ENCODE measurements at places on chromosomes 2 and 18.
A peak's percentile ranks its signal among the peaks of the same experiment; 100 is the strongest.

- DNase-seq, result no peak
These were observed 58.9 kb upstream of the ZNF516 start for GRCh38 chr18:76553715-76554546.

DNA sequence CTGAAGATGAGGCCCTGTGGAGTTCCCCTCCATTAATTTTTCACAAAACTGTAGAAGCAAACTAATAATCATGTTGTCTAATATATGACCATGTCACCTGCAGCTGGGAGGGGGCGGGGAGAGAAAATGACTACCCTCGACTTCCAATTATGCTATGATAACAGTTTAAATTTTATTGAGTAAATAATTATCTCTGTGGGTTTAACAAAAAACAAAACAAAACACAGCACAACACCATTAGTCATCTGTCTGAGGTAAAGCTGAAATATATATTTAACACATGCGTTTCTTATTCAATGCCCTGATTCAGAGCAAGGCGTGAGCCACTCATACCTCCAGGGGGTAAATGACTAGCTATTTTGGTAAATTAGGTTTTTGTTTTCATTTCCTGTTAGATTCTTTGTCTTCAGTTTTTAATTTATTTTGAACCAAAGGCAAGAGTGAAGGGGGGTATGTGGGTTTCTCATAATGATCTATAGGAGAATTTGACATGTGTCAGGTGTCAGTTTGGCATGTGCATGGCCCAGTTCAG lies 77.4 kb upstream of the ZCCHC2 start:
- no peak for DNase-seq

- DNase-seq, result no peak
These were observed 12.6 kb upstream of the SFXN5 start for GRCh38 chr2:73083886-73084800.

- DNase-seq, result no peak
These were observed 44.0 kb downstream of the HK2 start for GRCh38 chr2:74877781-74878433.

- DNase-seq, result no peak
These were observed 17.1 kb upstream of the ATOH8 start for GRCh38 chr2:85736456-85737355.

DNA sequence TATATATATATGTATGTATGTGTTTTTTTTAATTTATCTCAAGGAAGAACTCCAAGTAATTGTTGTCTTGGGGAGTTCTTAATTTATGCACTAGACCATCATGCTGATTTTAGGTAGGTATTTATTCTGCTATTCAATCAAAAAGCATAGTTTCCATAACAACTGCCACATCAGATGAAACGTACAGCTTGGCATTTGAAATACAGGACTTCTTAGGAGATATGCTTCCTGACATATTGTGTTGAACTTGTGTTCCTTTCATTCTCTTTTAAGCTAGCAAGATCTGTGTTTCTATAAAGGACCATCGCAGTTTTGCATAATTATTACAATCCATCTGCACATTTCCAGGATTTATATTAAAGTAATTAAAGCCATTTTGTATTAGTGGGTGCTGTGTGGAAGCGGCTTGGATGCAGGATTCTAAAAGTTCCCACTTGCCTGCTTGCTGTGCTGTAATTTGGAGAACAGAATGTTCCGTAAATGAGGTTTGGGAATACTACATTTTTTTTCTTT lies 343.5 kb upstream of the FANCL start:
- no peak for DNase-seq

DNA sequence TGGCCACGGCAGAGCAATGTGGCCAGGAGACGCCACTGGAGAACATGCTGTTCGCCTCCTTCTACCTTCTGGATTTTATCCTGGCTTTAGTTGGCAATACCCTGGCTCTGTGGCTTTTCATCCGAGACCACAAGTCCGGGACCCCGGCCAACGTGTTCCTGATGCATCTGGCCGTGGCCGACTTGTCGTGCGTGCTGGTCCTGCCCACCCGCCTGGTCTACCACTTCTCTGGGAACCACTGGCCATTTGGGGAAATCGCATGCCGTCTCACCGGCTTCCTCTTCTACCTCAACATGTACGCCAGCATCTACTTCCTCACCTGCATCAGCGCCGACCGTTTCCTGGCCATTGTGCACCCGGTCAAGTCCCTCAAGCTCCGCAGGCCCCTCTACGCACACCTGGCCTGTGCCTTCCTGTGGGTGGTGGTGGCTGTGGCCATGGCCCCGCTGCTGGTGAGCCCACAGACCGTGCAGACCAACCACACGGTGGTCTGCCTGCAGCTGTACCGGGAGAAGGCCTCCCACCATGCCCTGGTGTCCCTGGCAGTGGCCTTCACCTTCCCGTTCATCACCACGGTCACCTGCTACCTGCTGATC lies 4.9 kb downstream of the GPR17 start:
- DNase-seq, result no peak

DNA sequence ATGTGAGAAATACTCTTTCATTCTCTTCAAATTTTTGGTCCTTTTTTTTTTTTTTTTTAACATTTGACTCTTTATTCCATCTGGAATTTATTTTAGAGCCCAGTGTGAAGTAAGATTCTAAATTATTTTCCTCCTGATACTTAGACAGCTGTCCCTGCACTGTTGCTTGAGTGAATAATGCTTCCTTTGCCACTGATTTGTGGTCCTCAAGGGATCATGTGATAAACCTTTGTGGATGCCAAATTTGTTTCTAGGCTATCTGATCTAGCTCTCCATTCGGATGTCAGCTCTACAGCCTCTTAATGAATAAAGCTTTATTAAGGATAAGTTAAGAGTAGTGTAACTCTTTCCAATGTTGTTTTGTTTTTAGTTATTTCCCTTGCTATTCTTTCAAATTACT lies 142.3 kb downstream of the SMAD7 start:
- no peak for DNase-seq

DNA sequence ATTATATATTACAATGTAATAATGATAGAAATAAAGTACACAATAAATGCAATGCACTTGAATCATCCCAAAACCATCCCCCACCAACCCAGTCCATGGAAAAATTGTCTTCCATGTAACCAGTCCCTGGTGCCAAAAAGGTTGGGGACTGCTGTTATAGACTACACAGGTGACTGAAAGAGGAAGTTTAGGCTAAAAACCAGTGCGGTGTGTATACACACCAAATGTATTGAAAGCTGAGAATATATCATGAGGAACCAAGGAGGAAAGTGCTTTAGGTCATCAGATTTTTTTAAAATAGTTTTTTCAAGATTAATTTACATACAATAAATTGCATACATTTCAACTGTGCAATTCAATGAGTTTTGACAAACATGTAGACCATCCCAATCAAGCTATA lies 20.5 kb upstream of the C1D start:
- DNase-seq, result no peak

DNA sequence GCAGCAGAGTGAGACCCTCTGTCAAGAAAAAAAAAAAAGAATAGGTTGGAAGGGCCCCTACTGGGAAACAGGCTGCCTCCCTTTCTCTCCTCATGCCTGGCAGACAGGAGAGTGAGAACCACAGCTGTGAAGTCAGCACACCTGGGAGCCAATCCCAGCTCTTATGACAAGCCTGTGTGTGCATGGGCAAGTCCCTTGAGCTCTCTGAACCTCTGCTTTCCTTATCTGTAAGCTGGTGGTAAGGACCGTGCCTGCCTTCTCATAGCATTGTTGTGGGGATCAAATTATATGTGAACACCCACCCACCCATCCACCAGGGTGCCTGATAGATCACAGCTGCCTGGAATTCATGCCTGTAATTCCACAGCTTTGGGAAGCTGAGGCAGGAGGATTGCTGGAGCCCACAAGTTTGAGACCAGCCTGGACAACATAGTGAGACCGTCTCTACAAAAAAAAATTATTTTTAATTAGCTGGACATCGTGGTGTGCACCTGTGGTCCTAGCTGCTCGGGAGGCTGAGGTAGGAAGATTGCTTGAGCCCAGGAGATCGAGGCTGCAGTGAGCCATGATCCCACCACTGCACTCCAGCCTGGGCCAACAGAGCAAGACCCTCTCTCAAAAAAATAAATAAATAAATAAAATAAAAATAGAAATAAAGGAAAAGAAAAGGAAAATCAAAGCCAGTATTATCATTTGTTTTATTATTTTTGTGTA lies 66.9 kb upstream of the MCFD2 start:
- no peak for DNase-seq

GRCh38 chr2:65291216-65292105 lies 63.8 kb downstream of the ACTR2 start:
- no peak for DNase-seq

DNA sequence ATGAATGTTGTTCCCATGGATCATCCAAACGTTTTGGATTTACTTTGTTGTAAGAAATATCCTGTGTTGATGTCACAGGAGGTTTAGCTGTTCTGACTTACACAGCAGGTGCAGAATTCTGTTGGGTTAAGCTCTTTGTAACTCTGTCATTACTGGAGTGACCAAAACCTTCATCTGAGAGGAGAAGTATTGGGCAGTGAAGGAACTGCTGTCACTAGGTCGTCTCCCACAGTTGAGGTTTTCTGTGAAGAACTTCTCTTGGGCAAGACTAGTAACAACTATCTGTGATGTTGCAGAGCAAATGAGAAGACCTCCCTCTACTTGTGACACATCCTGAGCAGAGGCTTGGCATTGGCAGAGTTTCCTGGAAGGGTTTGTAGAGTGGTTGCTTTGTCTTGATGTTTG lies 2.9 kb downstream of the SPTBN1 start:
- DNase-seq, result peak; percentile 3

GRCh38 chr2:148796735-148797512 lies 78.1 kb upstream of the KIF5C start:
- no peak for DNase-seq

GRCh38 chr2:66164470-66164869 lies 270.5 kb upstream of the MEIS1 start:
- DNase-seq, result no peak

GRCh38 chr18:32333781-32334180 lies 136.9 kb downstream of the GAREM1 start:
- DNase-seq, result no peak

GRCh38 chr2:24720310-24720709 lies 72.9 kb downstream of the PTRHD1 start:
- DNase-seq, result no peak

DNA sequence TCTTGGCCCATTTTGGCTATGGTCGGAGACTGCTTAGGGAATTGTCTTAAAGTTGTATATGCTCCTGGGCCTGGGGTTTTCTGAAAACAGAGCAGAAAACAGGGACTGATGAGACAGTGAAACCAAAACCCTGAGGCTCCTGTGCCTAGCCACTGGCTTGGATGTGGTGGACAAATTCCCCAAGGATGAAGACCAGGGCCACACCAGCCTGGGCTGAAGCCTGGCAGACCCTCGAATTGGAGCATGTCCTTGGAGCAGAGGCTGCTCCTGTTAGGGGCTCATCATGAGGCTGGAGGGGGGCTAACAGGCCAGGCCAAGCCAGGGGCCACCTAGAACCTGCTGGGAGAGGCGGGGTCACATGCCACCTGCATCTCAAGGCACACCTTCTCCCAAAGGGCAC lies 68.1 kb downstream of the STPG4 start:
- no peak for DNase-seq

DNA sequence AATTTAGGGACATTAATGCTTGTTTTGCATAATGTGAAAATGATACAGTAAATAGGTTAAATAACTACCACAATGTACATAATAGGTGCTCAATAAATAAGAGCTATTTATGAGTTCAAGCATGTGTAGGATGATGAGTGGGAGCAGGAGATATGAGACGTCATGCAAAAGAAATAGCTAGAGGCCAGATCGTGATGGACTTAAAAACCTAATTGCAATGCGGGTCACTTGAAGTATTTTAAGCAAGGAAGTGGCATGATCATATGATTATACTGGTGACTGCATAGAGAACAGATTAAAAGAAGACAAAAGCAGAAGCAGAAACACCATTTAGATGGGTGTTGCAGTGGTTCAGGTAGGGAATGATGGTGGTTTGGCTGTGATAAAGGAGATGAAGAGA lies 78.0 kb downstream of the HNMT start:
- no peak for DNase-seq

- DNase-seq, result no peak
These were observed 37.4 kb downstream of the NCK2 start for GRCh38 chr2:105782123-105782522.

DNA sequence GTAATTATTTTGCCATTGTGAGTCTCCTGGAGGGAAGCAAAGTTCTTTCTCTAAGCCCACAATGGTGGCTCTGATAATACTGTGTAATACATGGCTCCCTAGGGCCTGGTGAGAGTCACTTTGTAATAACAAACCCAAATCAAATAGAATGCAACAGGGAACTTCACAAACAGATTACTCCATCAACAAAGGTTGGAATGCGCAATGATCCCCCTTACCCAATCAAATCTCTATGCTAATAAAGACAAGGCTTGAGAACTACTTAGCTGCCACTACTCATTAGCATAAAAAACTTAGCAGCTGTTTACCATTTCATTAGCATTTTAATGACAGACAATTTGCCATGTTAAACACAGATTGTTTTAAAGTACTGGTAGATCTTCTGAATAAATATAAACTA lies 285.6 kb upstream of the SESTD1 start:
- DNase-seq, result no peak

DNA sequence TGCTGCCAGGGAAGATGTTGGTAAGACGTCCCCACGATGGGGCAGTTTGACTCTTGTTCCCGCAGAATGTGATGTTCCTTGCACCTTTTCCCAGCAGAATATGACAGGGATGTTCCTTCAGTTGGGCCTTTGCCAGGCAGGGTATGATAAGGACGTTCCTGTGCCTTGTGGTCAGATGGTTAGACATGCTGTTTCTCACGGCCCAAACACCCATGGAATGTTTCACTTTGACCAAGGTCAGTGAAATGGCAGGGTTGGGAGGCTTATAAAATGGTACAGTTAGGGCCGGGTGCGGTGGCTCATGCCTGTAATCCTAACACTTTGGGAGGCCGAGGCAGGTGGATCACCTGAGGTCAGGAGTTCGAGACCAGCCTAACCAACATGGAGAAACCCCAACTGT lies 40.3 kb upstream of the YPEL5 start:
- no peak for DNase-seq

DNA sequence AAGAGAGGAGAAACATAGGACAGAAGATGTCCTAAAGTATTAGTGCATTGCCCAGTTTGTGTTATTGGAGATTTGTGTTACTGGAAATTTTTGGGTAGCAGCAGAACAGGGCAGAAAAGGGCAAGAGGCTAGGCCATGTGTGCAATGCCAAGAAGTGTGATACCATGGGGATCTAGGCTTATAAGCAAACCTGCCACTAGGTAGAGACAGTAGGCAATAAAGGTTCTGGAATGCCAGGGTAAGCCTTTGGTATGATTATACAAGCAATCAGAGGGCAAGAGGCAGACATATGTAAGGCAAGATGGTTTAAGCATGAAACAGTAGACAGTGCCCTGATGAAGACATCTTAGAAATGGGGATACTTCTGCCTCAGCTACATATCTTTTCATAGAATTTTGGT lies 12.3 kb upstream of the CERS6 start:
- DNase-seq, result no peak

- DNase-seq, result no peak
These were observed 19.2 kb upstream of the DRC1 start for GRCh38 chr2:26382564-26382963.

GRCh38 chr2:199383021-199383420 lies 74.7 kb downstream of the SATB2 start:
- DNase-seq, result no peak

- no peak for DNase-seq
These were observed 340.0 kb upstream of the GULP1 start for GRCh38 chr2:187951470-187952218.
